ENCODE measurements at places on chromosomes 4 and X. TPM values are rescaled to one million over a fixed set of nuclear protein-coding genes. Genes with fewer than 3 reads are reported as not detected.

Gene CFP
- 4.4 TPM for total RNA-seq

Gene TEC
- 2.7 TPM for total RNA-seq

Gene CLDN22
- total RNA-seq = not detected

Gene FGFBP1
- not detected for total RNA-seq

Gene ARSH
- not detected for total RNA-seq

Gene SLC6A14
- total RNA-seq = not detected

Gene RGN
- total RNA-seq = not detected

Gene CFAP99
- total RNA-seq = not detected

Gene AMBN
- not detected for total RNA-seq

Gene AIMP1
- total RNA-seq = 84.7 TPM

Gene NAP1L3
- 0.57 TPM for total RNA-seq

Gene ZNF711
- 0.12 TPM for total RNA-seq

Gene GATA1
- not detected for total RNA-seq
